ENCODE measurements at places on chromosomes 13 and 19. TPM values are rescaled to one million over a fixed set of nuclear protein-coding genes. Genes with fewer than 3 reads are reported as not detected.

ZNF813 gene
- 2.6 TPM for polyA plus RNA-seq

HIPK4 gene
- 1.6 TPM for polyA plus RNA-seq

KLF2 gene
- polyA plus RNA-seq, result 88.4 TPM

ZNF43 gene
- 14.7 TPM for polyA plus RNA-seq

DNA sequence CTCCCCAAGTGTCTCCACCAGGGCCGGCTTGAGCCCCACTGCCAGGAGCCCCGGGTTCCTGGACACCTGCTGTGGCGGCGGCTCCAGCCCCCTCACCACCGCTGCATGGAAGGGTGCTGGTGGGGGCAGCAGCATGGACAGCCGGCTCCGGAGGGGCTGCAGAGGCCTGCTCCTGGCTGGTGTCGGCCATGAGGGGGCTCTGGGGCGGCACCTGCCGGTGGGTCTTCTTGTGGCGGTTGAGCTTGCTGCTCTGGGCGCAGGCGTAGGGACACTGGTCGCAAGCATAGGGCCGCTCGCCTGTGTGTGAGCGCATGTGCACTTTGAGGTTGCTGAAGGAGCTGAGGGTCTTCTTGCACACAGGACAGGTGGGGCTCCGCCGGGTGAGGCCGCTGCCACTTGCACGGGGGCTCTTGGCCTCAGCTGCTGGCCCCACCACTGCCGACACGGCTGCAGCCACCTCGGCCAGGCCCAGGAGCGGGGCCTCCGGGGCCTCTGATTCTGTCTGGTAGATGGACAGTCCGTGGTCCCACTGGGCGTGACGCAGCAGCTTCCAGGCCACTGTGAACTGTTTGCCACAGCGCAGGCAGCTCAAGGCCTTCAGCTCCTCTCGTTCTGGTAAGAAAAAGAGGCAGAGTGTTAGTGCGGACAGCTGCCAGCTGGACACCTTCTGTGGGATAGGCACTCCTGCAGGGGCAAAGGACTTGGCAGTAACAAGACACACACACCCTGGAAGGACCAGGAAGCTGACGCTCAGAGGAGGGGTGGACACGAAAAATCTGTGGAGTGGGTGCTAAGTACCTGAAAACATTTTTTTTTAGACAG lies 4.1 kb downstream of the ZNF296 start:
- DNase-seq, result no peak

- DNase-seq, result no peak
Observed at GRCh38 chr19:16604615-16605014, 23.4 kb downstream of the MED26 start.

DNA sequence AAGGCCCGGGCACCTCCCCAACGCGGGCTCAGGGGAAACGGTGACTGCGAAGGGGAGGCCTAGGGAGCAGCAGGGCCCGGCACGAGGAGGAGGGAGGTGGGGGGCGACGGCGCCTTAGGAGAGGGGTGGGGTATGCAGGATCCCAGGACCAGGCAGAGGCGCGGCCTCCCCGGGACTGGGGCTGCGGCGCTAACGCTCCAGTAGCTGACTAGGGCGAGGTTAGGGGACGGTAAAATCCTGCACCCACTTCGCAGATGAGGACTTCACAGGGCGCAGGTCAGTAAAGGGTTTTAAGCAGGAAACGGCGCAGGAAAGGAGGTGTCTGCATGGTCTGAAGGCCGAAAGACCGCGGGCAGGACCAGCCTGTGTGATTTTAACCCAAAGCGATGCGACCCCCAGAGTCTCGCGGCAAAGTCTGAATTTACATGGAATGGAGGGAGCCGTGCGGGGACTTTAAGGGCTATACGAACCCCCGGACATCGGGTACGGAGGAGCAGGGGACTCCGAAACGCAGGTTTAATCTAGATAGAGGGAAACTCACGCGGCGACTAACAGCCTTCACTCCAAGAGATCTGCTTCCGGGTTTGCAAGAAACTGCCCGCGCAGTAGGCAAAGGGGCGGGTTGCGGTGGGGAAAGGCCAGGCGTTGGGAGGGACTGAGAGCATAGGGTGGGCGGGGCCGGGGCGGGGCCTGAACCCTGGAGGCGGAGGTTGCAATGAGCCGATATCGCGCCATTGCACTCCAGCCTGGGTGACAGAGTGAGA lies at the start of gene ZNF665:
Gene ZNF665 (minus strand): TSS at position 588 of the 764 bp plus-strand sequence. CDS start 10,460 bp downstream, outside the sequence.
- peak; percentile 86 for DNase-seq

- DNase-seq, result no peak
Observed at GRCh38 chr13:49441846-49442245, 2.0 kb downstream of the CAB39L start.

DNA sequence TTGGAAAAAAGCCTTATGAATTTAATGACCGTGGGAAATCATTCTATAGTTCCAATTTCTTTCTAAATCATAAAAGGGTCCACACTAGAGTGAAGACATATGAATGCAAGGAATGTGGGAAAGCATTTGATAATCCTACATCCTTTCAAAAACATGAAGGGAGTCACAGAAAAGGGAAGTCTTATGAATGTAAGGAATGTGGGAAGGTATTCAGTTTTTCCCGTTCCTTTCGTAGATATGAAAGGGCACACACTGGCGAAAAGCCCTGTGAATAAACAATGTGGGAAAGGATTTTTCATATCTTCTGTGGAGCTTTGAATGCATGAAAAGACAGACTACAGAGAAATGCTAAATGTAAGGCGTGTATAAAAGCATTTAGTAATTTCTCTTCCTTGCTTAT lies 27.0 kb downstream of the ZNF20 start:
- DNase-seq, result no peak

DNA sequence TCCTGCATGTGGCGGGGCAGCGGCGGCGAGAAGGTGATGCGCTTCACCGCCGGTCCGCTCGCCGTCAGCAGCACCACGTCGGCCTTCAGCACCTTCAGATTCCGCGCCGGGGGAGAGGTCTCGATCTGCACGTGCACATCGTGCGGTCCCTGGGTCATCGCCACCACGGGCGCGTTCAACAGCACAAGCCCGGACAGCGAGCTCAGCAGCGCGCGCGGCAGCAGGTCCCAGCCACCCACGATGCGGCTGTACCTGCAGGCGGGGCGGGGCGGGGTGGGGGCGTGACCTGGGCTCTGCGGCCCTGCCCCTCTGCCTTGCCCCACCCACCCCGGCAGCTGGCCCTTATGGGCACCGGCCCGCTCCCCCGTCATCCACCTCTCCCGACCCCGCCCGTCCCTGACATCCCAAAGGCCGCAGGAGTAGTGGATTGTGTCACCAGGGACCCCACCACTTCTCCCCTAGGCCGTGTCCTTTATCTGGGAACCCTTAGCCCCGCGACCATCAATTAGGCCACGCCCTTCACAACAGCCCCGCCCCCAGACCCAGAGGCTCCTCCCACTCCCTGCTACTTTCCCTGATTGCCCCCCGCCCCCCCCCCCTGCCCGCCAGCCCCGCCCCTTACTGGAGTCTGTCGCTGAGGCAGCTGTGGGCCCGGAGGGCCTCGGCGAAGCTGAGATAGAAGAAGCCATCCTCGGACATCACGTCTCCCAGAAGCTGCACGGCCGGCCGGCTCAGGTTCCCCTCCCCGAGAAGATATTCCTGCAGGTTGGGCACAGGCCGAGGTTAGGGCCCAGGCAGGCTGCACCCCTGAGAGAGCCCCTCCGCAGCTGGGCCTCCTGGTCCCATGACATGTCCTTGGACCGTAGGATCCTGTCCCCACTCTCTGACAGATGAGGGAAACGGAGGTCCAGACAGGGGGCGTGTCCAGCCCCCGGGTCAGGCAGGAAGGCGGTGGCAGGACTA lies 6.1 kb downstream of the IL4I1 start:
- no peak for DNase-seq

Measured in hindlimb muscle (tissue), 1 donor.